ENCODE measurements at places on chromosomes 2 and 18. TPM values are rescaled to one million over a fixed set of nuclear protein-coding genes. Genes with fewer than 3 reads are reported as not detected.

AOX1 gene
- total RNA-seq = 81.4 TPM

APCDD1 gene
- 17.3 TPM for total RNA-seq

DSEL gene
- 157 TPM for total RNA-seq

GRCh38 chr2:73112026-73112912 is 479 bp downstream of the RAB11FIP5 start:
- peak; percentile 39 for DNase-seq

- DNase-seq = no peak
Measured at GRCh38 chr2:71907503-71907902, 240.2 kb downstream of the CYP26B1 start.

- no peak for DNase-seq
Measured at GRCh38 chr2:129199501-129199900, 780.0 kb upstream of the RAB6C start.

- no peak for DNase-seq
Measured at GRCh38 chr2:61205132-61205531, 43.1 kb downstream of the C2orf74 start.

- peak; percentile 40 for DNase-seq
Measured at GRCh38 chr2:12061286-12062052, 315.0 kb downstream of the LPIN1 start.

Data from fibroblast of lung (primary cell).